HS-5 (cell line): ENCODE measurements at places on chromosomes 3 and 15.

DNA sequence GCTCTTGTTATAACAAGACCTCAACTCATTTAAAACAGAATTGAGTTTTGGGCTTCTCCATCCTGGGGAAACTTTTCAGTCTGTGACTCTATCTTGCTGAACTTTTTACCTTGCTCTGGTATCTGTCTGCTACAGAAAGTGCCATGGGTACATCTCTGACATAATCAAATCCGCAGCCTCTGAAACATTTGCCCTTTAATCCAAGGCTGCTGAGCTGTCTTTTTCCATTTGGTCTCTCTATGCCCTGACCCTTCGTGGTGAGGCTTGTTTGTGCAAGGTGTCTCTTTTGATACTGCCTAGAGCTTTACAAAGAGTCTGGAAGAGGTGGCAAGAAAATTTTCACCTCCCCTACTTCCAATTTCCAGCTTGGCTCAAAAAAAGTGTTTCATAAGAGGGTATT is 11.3 kb downstream of the TMEM108 start:
- DNase-seq: no peak

DNA sequence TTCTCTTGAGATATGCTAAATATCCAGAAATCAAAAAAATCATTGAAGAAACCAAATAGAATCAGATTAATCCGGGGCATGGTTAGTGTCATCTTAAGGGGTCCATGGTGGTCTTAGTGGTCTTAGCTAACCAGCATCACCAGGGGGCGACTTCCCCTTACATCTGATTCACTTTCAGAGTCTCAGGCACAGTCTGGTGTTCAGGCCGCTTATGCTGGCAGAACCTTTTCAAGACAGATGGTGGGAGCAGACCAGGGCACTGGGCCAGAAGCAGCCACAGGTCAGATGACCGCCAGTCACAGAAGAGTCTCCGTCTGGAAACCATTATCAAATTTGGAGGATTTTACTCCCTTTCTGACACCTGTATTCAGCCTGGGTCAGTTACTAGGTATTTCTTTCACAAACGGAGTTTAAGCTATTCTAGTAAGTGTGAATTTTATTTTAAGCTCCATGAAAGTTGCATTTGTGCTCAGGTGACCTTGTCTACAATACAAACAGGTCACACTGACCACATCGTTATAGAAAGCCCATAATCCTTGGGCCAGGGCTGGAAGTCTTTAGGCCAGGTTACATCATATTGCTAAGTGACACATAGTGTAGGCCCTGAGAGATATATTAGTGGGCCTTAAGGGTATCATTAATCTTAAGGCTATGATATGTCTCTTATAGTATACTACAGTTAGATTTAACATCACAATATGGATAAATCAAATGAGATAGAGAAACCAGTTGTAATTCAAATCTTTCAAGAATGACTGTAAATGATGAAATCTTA is 365.5 kb downstream of the GBE1 start:
- DNase-seq: no peak

DNA sequence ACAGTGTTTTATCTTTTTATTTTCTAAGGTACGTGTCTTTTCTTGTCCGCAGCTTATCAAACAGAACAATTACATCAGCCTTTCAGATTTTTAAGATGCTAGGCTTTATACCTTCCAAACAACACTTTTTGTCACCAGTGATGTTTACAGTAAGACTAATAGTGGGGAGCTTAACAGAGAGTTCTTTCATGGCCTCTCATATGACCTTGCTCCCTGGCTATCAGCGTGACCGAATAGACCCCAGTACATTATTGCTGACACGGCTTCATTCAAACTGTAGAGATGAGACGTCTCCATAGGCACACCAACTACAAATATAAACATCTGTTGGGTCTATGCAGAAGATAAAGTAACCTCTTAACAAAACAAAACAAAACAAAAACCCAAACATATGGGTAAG is 477.6 kb upstream of the KCNMB2 start:
- DNase-seq: no peak

DNA sequence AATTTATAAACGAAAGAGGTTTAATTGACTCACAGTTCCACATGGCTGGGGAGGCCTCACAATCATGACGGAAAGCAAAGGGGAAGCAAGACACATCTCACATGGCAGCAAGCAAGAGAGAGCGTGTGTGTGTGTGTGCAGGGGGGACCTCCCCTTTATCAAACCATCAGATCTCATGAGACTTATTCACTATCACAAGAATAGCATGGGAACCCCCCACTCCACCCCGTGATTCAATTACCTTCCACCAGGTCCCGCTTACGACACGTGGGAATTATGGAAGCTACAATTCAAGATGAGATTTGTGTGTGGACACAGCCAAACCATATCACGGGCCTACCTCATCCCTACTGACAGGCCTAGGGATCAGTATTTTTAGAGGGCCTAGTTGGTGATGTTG is 3.1 kb upstream of the EPHB1 start:
- no peak for DNase-seq

GRCh38 chr3:40524222-40524567 is 565 bp upstream of the ZNF621 start:
- DNase-seq: no peak

GRCh38 chr3:36480911-36481648 is 100.8 kb downstream of the STAC start:
- no peak for DNase-seq

DNA sequence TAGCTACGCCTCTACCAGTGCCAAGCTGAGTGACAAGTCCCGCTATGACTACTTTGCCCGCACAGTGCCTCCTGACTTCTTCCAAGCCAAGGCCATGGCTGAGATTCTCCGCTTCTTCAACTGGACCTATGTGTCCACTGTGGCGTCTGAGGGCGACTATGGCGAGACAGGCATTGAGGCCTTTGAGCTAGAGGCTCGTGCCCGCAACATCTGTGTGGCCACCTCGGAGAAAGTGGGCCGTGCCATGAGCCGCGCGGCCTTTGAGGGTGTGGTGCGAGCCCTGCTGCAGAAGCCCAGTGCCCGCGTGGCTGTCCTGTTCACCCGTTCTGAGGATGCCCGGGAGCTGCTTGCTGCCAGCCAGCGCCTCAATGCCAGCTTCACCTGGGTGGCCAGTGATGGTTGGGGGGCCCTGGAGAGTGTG is 5.7 kb downstream of the GRM2 start:
- no peak for DNase-seq

DNA sequence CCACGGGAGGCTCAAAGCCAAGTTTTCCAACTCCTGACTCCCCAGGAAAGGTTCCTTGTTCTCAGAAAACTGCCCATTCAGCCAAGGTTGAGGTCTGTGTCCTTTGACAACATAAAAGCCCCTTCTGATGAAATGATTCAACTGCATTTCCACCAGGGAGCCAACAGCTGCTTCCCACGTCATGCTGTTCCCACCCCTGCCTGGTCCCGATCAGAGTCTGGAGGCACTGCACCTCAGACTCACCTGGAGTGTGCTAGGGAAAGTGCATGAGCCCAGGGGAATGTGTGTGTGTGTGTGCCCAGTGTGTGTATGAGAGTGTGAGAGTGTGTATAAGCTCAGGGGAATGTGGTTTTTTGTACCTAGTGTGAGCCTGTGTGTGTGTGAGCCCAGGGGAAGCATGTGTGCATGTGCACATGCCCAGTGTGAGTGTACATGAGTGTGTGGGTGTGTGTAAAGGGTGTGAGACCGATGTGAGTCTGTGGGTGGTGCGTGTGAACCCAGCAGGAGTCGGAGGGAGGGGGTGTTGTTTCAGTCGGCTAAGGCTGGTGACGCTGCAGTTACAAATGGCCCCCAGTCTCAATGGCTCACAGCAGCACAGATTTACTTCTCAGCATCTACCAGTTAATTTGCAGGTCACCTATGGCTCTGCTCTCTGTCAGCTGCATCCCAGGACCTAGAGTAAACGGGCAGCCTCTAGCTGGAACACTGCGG is 20.3 kb upstream of the SLC6A1 start:
- no peak for DNase-seq

DNA sequence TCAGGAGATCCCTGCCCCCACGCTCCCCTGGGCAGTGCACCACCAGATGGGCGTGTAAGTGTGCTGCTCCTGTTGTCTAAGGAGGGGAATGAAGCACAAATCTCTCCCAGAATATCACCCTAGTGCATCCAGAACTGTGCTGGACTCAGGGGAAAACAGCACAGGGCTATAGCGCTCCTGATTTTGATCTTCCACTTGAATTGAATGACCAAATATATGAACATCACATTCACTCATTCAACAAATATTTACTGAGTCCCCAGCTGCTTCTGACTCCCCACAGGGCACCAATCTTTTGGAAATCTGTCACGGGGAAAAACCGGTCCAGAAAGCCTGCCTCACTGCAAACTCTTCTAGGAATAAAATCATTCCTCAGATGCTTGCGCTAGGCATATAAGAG is 2.4 kb downstream of the CPLX3 start:
- no peak for DNase-seq

DNA sequence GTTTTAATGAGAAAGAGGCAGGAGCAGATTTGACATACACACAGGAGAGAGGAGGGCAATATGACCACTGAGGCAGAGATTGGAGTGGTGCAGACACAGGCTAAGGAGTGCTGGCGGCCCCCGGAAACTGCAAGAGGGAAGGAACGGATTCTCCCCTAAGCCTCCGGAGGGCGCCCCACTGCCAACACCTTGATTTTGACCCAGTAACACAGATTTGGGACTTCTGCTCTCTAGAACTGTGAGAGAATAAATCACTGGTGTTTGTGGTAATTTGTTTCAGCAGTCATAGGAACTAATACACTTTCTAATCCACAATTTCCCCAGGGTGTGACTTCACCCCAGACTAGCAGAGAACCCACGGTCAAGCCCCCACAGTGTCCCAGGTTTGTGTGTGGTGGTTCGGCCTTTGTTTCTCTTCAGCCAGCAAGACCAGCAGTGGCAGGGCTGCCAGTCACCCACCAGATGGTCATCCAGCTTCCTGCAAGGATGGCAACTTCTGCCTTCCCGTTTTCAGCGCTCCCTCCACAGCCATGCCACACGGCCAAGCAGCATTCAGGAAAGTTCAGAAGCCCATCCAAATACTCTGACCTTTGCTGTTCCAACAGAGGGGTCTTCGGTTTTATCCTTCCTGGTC is 23.6 kb upstream of the TSPAN3 start:
- DNase-seq: no peak

GRCh38 chr3:148582126-148582525 is 115.6 kb upstream of the AGTR1 start:
- no peak for DNase-seq

GRCh38 chr3:66280304-66280703 is 59.5 kb downstream of the SLC25A26 start:
- DNase-seq: no peak

- DNase-seq: no peak
Observed at GRCh38 chr3:14042680-14043079, 82.0 kb downstream of the CHCHD4 start.

GRCh38 chr15:29859973-29860715 is 37.9 kb upstream of the TJP1 start:
- DNase-seq: peak; percentile 70

GRCh38 chr3:76646921-76647562 is 392.9 kb upstream of the ROBO2 start:
- no peak for DNase-seq

DNA sequence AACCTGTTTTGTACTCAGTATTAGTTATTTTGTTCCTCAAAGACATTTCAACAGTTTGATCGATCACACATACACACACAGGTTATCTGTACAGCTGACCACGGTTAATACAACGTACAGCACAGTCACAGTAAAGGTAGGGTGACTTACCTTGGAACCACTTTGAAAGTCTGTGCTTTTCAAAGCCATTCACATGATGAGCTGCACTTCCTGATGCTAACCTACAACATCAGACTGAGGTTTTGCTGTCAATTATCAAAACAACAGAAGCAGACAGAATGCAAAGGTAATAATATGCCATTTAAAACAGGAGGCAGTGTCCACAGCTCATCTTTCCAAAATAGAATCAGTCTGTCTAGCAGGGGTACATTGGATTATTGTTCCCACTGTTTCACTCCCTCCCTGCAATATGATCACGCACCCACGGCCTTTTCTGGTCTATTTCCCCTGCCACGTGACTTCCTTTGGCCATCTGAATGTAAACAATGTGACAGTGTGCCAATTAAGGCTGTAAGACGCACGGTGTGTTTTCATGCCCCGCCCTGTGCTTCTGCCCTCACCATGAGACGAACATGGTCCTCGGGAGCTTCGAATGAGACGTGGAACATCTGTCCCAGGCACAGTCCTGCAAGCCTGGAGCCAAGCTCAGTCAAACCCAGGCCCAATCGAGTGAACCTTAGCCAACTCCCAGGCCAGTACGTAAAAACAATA is 102.4 kb downstream of the FMN1 start:
- DNase-seq: no peak

- peak; percentile 99 for DNase-seq
Observed at GRCh38 chr15:83287541-83288027, 3.1 kb upstream of the BNC1 start.

DNA sequence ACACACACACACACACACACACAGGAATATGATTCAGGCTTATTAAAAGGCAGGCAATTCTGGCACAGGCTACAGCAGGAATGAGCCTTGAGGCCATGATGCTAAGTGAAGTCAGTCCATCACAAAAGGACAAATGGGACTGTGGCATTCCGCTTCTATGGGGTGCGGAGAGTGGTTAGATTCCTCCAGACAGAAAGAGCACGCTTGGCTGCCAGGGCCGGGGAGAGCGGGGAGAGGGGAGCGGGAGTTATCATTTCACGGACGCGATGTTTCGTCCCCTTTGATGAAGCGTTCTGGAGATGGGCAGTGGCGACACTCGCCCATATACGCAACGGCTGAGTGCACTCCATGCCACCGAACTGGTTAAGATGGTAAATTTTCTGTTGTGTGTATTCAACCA is 58.5 kb upstream of the FAM174B start:
- DNase-seq: no peak

GRCh38 chr3:134622806-134623365 is 27.9 kb downstream of the KY start:
- no peak for DNase-seq
